ENCODE measurements at places on chromosomes 7 and 10.

GRCh38 chr10:17335065-17335464, 107.0 kb downstream of the VIM start:
- peak; percentile 81 for DNase-seq

- DNase-seq, result peak; percentile 63
Measured at GRCh38 chr10:76558996-76559891, 1078.4 kb downstream of the KCNMA1 start.

DNA sequence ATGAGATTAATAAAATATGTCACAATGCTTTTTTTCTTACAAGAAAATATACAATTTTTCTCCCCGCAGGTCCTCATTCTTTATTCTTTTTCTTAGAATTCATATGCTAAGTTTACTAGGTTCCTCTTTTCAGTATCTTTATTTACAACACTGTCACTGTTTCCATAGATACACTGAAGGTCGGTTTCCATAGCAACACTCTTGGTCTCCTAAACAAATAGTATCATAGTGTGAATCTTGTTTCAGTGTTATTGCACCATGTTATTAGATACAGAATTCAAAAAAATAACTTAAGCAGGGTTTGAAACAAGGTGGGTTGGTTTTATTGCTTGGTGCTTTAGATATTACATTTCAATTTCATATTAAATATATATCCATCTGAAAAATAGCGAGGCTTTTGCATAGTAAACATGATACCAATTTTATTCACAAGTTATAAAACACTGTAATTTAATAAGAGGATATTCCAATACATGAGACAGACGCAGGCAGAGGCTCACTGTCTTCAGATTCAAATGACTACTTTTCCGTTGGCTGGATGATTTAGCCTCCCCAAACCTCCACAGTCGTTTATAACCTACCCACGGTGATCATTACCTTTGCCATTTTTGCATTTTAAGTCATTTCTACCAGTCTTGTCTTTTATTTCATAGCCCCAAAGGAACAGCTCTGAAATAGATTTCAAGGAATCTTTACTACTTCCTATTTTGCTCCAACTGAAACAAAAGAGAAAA, 88.9 kb upstream of the KLF6 start:
- DNase-seq, result no peak

GRCh38 chr10:61640856-61641255, 21.9 kb upstream of the CABCOCO1 start:
- DNase-seq, result no peak

DNA sequence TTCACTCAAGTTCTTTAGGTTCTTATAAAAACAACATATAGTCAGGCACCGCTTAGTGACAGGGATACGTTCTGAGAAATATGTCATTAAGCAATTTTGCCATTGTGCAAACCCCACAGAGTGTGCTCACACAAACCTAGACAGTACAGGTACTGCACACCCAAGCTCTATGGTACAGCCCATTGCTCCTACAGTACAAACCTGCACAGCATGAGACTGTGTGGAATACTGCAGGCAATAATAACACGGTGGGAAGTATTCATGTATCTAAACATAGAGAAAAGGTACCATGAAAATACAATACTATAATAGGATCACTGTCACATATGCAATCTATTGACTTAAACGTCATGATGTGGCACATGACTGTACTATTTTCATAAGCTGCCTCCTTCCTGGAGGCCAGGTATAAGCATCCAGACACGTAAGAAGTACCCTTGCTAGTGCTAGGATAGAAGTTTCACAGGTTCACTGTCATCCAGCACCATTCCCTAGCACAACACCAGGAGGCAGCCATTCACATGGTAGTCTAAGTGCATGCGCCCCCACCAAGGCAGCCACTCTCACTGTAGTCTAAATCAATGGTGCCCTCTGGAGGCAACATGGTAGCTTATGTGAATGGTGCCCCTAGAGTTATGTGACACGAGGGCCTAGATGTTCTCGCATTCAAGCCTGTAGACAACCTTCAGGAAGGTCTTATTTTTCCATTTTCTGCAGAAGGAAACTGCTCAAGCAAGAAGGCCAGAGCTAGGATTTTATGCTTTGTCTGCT, 98.5 kb downstream of the ARHGAP22 start:
- DNase-seq, result no peak

DNA sequence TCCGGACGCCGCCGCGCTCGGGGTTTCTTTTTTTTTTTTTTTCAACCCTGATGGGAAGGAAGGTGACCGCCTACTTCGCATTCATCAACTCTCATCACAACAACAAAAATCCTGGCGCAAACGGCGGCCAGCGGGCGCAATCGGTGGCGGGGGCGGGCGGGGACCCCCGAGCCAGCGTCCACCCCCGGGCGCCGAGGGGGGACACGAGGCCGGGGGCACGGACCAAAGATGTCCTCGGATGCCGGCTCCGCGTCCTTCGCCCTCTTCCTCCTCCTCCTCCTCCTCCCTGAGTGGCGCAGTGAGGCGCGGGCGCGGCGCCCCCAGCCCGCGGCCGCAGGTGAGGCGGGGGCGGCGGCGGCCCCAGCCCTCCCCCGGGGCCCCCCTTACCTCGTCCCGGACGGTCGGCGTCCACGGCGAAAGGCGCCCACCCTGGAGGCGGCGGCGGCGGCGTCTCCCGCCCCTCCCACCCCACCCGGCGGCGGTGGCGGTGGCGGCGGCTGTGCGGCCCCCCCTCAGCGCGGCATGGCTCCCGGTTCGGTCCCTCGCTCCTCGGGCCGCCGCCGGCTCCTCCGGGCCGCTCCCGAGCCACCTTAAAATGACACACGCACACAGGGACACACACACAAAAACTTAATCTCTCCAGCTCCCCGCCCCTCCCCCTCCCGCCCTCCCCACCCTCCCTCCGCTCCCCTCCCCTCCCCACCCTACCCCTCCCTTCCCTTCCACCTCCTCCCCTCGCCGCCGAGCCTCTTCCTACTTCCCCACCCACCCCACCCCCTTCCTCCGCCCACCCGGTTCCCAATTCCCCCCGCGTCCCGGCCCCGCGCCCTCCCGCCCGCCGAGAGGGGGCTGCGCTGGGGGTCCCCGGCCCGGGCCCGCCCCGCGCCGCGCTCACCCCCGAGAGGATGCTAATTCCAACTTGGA, at the start of gene CTBP2:
TSS of gene CTBP2 (minus strand) at position 632 of the 924 bp plus-strand sequence.
- DNase-seq, result peak; percentile 85

GRCh38 chr10:12697764-12698163, 303.7 kb downstream of the CCDC3 start:
- no peak for DNase-seq

DNA sequence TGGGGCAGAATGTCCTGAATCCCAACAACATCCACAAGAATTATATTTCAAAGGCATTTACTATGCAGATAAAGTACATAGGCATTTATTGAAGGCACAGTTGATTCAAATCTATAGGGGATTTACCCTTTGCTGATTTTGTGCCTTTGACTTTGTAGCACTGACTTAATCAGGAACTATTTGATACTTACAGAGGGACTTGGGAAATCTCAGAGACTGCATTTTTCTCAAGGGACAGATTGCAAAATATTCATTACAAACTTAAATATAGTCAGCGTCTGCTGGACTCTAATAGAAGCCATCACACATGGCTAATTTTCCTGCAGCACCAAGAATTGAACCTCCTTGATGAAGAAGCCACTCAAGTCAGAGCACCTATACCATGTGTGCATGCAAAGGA, 44.9 kb downstream of the FAS start:
- DNase-seq, result no peak

DNA sequence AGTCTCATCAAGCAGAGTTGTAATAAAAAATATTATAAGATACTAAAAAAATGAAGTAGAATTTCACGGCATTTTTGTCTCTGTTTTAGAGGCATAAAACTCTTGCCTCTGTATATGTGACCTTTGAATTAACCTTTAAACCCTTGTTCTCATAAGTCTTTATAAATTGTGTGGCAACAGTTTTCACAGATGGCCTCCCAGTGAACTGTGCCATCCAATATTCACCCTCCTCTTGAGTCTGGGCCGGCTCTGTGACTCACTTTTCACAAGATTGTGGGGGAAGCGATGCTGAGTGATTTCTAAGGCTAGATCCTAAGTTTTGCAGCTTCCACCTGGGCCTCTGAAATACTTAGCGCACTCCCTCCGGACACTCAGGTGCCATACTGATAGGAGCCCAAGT, 4.6 kb upstream of the USP6NL start:
- DNase-seq, result no peak

DNA sequence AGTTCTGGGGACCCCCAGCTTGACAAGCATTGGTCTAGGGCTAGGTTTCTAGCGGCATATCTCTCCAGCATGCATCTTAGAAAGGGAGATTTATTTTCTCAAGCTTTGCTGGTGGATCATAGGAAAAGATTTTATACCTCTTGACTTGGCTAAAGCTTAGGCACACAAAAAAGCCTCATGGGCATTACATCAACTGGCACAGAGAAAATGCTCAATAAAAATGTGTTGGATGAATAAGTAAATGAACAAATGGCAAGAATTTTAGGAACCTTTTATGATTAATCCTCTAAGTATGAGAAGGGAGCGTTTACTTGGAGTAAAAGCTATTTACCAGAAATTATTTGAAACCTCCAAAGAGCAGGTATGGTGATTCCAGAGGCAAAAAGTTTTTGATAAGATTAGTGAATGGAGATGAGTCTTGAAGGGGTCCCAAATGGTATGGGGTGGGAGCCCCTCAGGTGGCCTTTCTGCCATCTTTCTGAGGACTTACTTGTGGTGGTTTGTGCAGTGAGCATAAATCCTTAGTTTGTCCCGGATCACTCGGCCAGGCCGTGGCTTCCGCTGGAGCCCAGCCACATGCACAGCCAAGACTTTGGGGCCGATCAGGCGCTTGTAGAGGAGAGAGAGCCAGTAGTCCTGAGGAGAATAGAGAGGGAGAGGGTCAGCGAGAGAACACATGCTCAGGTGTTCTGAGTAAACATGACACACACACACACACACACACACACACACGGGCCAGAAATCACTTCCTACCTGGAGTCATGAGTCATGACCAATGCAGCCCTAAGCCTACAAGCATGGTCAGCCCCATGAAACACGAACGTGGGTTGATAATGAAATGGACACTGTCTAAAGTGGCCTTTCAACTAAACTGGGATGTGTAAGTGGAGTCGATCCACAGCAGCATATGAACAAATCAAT, 43.1 kb upstream of the HPS1 start:
- peak; percentile 34 for DNase-seq

DNA sequence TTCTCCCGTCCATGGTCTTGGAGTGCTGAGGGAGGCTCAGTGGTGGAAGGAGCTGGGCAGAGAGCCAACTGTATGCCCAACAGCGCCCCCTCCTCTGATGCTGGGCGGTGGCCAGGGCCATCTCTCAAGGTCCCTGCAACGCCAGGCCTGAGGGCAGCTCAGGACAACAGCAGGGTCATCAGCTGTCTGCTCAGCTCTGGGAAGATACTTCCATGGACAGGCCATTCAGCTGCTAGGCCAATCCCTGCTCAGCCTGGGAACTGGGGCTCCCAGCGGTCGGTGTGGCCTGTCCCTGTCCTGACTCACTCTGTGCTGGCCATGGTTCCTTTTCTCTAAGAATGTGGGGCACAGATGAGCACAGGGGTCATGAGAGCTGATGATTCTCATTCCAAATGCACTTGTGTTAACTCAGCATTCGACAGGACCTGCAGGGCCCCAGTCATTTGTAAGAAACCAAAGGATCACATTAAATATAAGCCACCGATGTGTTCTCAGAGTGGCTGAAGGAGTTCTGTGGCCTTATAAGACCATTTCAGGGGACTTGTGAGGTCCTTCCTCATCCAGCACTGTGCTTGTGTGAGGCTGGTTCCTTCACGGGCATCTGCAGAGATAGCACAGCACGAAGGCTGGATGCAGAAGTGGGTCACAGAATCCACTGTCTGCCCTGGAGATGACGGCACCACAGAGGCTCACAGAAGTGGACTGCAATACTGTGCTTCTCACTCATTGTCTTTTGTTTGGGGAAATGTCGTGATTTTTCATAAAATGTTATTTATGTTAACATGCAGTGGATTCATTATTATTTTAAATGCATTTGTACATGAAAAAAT, 73.0 kb downstream of the ADCY1 start:
- DNase-seq, result no peak

GRCh38 chr7:137656227-137656849, 190.4 kb downstream of the DGKI start:
- DNase-seq, result peak; percentile 75

DNA sequence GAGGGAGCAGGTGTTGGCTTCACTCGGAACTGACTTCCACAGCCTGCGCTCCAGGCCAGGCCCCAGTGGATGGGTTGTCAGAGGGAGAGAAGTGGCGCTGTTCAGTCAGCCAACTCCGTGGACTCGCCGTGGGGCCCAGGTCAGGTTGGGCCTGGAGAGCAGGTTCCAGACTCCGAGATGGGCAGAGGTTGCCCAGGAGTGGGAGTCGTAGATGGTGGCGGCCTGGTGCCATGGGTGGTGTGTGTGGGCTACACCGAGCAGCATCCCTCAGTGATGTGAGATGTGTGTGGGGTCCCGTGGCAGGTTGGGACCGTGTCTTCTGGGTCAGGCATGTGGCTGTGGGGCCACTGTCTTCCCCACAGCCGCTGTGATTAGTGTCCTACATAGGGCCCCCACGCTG, 10.4 kb downstream of the ZNF316 start:
- DNase-seq, result no peak

- no peak for DNase-seq
Measured at GRCh38 chr7:32153006-32153405, 82.8 kb upstream of the PDE1C start.

- DNase-seq, result no peak
Measured at GRCh38 chr7:45071528-45071927, 17.2 kb downstream of the NACAD start.

- no peak for DNase-seq
Measured at GRCh38 chr10:86613905-86614304, 40.4 kb upstream of the OPN4 start.

DNA sequence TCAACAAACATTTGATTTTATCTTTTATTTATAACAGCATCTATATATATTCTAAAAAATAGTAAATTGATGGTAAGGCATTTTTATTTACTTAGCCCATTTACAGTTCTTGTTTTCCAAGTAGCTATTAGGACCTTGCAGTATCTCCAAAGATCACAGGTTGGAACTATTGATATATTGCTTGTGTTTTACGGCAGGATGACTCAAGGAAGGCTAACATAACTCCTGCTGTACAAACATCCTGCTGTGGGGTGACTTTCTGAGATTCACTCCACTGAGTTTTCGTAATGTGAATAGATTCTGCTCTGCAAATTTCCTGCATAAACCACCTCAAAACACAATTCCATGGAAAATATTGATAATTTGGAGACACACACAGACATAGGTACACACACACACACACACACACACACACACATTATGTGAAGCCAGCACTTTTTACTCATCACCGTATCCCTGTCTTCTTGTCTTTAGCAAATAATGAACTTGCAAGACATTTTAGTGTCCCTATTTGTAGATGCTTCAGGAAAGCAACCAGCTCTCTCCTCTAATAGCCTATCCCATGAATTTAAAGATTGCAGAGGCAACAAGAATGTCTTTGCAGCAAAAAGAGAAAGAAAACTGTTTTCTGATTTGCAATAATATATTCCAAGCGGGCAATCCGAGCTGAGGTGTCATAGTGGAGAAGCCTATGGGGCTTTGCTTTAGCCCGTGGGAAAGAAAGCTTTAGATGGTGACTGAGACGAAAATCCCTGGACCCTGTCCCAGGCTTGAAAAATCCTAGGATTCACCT, 722 bp downstream of the AGR2 start:
- no peak for DNase-seq

- no peak for DNase-seq
Measured at GRCh38 chr10:103193820-103194529, 903 bp upstream of the NT5C2 start.
